CD4-positive, alpha-beta T cell treated with Interleukin-12 subunit alpha and Interleukin-12 subunit beta, for 1 hour (primary cell): ENCODE measurements at places on chromosomes 4 and X.

GRCh38 chr4:169208516-169208915 lies 62.2 kb downstream of the SH3RF1 start:
- DNase-seq = no peak

DNA sequence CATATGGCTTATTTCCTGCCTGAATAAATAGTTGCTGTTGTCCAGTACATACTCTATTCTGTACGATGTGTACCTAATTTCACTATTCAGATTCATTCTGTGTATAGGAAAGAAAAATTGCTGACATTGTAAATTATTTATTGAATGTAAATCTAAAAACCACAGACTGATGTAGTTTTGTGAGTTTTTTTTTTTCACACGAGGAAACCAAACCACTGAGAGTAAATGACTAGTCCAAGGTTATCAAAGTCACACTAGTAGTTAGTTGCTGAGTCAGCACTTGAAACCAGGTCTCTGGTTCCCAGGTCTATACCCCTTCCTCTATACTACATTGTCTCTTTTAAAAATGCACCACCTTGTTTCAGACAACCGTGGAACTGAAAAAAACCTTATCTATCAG lies 298.3 kb upstream of the DIAPH2 start:
- no peak for DNase-seq

- DNase-seq = no peak
These were observed 52.2 kb upstream of the BLTP1 start for GRCh38 chr4:122099896-122100295.

- DNase-seq = no peak
These were observed 101.2 kb upstream of the KIT start for GRCh38 chr4:54556587-54556986.

GRCh38 chrX:113421432-113421831 lies 580.8 kb upstream of the AMOT start:
- no peak for DNase-seq

DNA sequence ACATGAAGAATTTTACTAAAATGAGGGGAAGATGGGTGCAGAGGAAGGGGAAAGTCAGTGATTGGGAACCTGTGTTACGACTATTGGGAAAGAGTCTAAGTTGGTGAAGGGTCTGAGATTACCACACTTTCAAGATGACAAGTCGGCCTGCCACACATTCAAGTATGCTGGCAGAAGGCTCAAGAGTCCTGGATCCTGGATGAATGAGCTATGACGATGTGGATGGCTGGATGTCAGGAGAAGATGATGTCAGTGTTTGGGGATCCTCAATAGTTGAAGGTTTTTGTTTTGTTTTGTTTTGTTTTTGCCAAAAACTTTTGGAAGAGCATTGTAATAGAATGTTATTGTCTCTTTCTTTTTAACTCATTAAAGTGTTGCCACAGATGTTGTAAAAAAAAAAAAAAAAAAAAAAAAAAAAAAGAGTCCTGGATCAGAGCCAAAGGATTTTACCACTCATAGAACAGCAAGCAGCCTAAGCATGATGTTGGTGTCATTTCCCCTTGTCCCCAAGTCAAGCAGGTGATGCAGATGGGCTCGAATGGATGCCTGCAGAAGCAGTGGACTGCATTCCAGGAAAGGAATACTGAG lies 120.6 kb downstream of the REELD1 start:
- no peak for DNase-seq

GRCh38 chrX:136525738-136526606 lies 6.0 kb upstream of the VGLL1 start:
- no peak for DNase-seq

DNA sequence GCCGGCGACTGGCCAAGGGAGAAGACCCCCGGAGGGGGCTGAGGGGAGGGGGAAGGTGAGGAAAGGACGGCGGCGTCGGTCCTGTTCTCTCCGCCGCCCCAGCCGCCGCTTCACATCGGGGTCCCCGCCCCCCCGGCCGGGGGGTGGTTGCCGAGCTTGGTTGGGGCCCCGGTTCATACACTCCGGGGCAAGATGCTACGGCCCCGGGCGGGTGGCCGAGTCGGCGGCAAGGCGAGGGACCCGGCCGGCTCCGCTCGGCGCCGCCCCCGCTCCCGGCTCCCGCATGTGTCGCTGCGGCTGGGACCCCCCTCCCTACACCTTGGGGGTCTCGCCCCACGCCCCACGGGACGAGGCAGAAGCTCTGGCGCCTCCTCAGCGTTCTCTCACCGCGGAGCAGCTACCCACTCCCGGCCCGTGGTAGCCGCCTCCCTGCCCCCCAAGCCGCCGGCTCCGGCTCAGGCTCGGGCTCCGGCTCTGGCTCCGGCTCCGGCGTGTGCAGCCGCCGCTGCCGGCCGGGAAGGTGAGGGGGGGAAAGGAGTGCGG lies 461 bp downstream of the FBXW7 start:
- peak; percentile 29 for DNase-seq

DNA sequence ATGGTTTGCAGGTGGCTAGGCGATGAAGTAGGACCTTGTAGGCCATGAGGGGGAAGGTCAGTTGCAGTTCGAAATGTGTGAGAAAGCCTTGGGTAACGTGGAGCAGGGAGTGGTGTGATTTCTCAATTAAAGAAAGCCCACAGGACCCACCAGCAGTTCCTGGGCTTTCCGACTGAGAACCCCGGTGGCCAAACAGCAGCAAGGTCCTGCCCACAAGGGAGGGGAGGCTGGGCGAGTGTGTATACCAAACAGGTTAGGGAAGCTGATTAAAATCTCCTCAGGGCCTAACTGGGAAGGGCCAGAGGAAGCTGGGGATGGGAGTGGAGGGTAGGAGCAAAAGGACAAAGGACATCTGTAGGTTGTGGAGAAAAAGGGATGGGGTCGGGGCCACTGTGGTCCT lies 2.4 kb downstream of the ATP6AP1 start:
- DNase-seq = no peak

DNA sequence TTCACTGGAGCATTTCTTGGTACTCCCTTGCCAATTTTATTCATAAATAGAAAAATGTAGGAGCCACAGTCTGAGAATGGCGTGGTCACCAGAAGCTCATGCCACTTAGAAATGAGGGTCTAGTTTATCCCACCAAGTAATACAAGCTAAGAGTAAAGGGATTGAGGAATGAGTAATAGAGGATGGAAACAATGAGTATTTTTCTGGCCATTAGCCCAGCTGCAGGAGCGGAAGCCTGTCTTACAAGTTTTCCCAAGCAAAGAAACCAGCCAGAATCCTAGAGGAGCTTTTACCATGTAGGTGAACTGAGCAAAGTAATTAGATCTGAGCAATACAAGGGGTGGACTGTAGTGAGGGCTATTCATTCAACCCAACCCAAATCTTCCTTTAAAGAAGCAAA lies 160.7 kb upstream of the NPY2R start:
- DNase-seq = no peak

DNA sequence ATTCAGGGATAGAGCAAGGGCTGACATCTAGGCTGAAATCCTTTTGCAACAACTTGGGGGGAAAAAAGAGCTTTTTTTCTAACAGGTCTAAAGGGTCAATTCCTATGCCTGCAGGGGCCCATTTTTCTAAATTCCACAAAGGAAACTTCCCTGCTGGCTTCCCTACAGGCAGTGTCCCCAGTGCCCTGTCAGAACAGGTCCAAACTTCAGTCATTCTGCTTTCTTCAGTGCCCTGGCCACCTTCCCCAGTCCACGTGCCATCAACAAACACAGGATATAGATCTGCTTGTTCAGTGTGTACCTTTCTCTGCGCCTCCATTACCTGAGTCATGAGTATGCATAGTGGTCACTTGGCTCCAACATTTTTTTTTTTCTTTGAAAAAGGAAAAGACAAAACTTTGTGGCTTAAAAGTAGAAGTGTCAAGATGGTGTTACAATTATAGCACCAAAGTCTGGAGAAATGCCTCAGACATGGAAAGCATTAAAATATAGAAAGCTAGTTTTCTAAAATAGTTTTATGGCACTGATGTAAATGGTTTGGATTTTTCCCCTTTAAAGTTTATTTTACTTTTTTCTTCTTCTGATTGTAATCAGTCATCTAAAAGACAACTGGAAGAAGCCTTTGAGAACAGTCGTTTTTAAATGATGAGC lies 84.0 kb upstream of the JADE1 start:
- no peak for DNase-seq

DNA sequence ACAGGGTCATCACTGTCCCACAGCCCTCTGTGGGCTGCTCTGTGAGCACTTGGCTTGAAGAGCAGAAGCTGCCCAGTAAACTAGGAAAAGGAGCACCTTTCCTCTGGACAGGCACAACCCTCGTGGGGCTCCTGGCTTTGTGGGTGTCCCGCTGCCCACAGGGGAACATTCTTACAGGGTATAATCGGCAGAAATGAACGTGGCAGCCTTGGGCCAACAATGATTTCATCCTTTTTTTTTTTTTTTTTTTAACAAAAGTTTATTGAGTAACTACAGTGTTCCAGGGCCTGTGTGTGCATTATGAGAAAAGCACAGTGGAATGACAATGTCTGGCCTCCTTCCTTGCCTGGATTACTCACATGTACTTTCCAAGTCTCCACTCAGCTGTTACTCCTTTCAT lies 197.2 kb downstream of the PDGFC start:
- DNase-seq = no peak

DNA sequence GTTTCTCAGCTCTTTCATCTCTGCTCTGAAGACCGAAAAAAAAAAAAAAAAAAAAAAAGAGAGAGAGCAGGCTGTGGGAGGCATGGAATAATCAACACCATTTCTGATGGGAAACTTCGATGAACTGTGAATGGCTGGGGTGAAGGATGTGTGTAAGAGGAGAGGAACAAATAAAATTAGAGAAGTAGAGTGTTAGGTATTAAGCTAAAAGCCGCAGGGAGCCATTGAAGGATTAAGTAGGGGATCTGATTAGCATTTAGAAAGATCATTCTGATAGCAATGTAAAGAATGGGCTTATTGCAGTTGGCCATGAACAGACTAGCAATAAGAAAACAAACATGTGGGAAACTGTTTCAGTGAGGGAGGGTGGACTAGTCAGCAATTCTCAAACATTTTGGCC lies 33.6 kb upstream of the JADE1 start:
- no peak for DNase-seq

DNA sequence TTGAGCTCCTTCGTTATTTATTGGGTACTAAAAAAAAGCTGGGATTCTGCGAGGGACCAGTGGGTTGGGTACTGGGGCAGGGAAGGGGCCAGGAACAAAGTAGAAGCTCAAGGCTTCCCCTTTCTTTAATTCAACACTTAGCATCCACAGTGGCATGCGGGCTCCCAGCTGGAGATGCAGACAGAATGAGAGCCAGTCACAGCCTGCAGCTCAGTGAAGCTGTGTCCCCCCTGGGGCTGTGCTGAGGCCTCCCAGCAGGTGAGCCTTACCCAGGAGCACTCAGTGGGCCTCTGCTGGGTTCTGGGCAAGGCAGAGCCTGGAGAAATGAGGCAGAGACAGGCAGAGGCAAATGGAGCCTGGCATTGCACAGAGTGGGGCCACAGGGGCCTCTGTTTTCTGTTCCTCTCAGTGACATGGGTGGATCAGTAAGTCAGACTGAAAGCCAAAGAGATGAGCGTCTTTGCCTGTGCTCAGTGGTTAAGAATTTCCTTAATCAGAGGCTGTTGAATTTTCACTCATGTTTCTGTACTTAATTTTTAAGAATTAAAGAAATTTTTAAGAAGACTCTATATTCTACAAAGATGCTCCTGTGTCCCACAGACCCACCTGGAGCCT lies 181.4 kb upstream of the RBPJ start:
- no peak for DNase-seq

DNA sequence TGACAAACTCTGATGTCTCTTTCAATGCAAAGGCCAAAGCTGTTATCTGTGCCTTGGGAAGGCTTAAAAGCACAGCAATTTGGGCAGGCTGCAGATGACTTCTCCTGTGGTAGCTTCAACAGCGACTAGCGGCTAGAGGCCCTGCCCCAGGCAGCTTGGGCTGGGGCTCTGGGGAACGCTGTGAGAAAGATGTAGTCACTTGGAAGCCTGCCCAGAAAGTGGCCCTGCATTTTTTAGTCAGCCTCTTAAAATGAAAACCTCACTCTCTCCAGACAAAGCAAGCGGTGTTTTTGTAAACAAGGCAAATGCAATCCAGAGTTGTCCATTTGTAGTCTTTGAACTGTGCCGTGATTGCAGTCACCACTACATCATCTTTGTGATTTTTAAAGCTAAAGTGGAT lies 27.5 kb downstream of the PCYT1B start:
- no peak for DNase-seq

- DNase-seq = no peak
These were observed 43.2 kb downstream of the MANBA start for GRCh38 chr4:102717448-102718092.

- no peak for DNase-seq
These were observed 5.1 kb upstream of the RPS3A start for GRCh38 chr4:151094290-151094751.

- DNase-seq = no peak
These were observed 280.4 kb downstream of the DHX15 start for GRCh38 chr4:24303926-24304325.

- no peak for DNase-seq
These were observed 1.4 kb downstream of the IL9R start for GRCh38 chrX:155998761-155999510.

- DNase-seq = no peak
These were observed 1.4 kb downstream of the ZNF185 start for GRCh38 chrX:152899111-152899873.

GRCh38 chrX:135112096-135112729 lies 8.1 kb downstream of the ETDB start:
- DNase-seq = peak; percentile 39

DNA sequence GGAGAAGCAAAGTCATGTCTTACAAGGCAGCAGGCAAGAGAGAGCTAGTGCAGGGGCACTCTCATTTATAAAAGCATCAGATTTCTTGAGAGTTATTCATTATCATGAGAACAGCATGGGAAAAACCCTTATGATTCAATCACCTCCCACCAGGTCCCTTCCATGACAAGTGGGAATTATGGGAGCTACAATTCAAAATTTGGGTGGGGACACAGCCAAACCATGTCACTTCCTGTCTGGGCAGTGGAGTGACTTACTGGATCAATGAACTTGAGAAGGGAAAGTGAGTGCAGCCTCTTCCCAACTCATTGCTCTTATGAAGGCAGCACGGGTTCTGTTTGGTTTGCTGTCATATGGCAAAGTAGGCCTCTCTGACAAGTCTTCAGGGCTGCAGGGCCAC lies 261.8 kb upstream of the TAPT1 start:
- DNase-seq = no peak

GRCh38 chr4:15293711-15294110 lies 134.1 kb upstream of the C1QTNF7 start:
- DNase-seq = no peak

GRCh38 chr4:48078862-48079655 lies 55.0 kb downstream of the TXK start:
- DNase-seq = no peak

DNA sequence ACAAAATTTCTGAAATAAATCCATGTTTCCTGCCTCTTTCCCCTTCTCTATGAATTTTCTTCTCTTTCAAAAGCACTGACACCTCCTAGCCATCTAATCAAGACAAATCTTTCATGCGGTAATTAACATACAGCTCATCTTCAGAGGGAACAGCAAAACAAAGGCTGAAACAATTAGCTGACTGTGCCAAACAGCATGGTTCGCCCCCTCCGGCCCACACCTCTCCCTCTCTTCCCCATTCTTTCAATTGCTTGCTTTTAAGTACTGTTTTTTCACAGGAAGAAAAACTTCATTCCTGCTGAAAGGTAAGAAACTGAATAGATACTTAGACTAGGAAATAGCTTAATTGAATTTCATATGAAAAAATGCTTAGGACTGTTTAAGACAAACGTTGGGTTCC lies 291.1 kb upstream of the NOCT start:
- no peak for DNase-seq

GRCh38 chr4:37628977-37629609 lies 57.1 kb downstream of the RELL1 start:
- no peak for DNase-seq
